Esophagus muscularis mucosa (tissue), 4 donors: ENCODE measurements at places on chromosomes 1 and 21. TPM values are rescaled to one million over a fixed set of nuclear protein-coding genes. Genes with fewer than 3 reads are reported as not detected.

IFI44 gene
- 12.5 TPM for total RNA-seq

GUCA2B gene
- not detected for total RNA-seq

NBPF19 gene
- 5.5 TPM for total RNA-seq

BEND5 gene
- 2.8 TPM for total RNA-seq
